ENCODE measurements at places on chromosomes 1 and 21.

DNA sequence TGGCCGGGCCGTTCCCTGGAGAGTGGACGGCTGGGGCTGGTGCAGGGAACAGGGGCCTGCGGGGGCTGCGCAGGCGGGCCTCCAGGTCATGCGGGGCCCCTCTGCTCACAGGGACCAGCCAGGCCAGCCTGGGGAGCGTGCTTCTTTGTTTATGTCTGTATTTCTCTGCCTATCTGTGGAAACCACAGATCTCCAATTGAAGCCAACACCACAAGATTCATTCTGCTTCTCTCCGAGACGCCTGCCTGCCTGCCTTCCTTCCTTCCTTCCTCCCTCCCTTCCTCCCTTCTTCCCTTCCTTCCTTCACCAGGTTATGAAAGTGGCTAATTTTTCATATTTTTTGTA, 39.9 kb upstream of the HMGN1 start:
- DNase-seq, result no peak

- no peak for DNase-seq
These were observed 17.7 kb upstream of the A3GALT2 start for GRCh38 chr1:33338440-33339211.

- DNase-seq, result no peak
These were observed 32.8 kb downstream of the ELK4 start for GRCh38 chr1:205598841-205599668.

- DNase-seq, result no peak
These were observed 434.6 kb upstream of the PRMT6 start for GRCh38 chr1:106621853-106622252.

DNA sequence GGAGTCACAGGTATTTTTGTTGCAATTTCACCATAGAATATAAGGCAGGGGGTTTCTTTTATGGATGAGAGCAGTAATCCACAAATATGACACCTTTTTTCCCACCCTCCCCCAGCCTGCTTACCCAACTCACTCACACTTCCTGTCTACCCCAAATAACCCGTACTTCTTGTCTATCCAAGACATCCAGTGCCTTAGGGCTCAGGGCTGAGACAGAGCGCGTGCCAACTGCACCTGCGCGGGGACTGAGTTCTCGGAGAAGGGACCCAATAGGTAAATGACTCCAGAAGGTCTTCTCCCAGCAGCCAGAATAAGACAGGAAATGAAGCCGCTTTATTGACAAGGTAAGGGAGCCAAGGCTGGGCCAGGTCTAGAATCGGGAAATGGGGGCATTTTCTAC, 369.1 kb downstream of the SIPA1L2 start:
- no peak for DNase-seq

DNA sequence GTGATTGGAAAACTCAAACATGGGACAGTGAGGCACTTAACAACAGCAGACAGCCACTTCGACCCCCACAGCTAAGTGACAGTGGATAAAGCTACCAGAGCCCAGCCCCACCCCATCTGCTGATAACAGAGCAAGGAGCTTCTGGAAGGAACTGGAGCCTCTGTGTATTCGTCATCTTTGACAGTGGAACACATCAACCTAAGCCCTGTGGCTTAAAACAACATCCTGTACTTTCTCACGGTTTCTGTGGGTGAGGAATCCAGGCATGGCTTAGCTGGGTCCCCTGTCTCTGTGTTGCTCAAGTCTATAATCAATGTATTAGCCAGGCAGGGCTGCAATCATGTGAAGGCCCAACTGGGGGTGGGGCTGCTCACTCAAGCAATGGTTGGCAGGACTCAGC, 18.4 kb upstream of the SIPA1L2 start:
- no peak for DNase-seq

DNA sequence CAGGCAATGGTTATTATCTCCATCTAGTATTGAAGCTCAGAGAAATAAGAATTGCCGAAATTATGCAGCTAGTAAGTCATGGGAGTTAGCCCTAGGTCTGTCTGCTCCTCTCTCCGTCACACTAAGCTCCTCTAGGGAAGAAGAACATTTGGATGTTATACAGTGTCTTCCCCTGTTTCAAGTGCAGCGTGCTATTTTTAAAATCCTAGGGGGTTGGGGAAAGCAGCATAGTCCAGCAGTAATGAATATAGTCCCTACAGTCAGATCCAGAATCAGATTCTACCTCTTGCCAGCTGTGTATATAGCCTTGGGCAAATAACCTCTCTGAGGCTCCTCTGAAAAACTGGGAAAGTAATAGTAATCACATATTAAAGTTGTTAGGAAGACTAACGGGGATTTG, 44.5 kb upstream of the OSBPL9 start:
- DNase-seq, result no peak

DNA sequence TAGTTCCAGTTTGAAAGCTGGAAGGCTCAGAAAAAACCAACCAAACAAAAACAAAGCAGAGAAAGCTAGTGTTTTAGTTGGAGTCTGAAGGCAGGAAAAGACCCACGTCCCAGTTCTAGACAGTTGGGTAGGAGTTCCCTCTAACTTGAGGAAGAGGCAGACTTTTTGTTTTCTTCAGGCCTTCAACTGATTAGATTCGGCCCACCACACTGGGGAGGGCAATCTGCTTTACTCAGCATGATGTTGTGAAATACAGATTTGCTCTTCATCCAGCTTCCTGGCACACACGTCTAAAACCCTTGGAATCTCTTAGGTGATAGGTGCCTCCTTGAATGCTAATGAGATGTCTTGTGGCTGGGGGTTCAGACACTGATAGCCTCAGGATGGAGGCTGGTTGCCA, 49.1 kb upstream of the CSF3R start:
- no peak for DNase-seq

DNA sequence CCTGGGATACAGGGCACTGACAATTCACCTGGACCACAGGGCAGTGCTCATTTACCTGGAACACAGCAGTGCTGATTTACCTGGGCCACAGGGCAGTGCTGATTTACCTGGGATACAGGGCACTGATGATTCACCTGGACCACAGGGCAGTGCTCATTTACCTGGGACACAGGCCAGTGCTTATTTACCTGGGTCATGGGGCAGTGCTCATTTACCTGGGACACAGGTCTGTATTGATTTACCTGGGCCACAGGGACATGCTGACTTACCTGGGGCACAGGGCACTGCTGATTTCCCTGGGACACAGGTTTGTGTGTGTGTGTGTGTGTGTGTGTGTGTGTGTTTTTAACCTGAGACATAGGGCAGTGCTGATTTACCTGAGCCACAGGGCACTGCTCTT, 261.7 kb downstream of the MATN1 start:
- no peak for DNase-seq

DNA sequence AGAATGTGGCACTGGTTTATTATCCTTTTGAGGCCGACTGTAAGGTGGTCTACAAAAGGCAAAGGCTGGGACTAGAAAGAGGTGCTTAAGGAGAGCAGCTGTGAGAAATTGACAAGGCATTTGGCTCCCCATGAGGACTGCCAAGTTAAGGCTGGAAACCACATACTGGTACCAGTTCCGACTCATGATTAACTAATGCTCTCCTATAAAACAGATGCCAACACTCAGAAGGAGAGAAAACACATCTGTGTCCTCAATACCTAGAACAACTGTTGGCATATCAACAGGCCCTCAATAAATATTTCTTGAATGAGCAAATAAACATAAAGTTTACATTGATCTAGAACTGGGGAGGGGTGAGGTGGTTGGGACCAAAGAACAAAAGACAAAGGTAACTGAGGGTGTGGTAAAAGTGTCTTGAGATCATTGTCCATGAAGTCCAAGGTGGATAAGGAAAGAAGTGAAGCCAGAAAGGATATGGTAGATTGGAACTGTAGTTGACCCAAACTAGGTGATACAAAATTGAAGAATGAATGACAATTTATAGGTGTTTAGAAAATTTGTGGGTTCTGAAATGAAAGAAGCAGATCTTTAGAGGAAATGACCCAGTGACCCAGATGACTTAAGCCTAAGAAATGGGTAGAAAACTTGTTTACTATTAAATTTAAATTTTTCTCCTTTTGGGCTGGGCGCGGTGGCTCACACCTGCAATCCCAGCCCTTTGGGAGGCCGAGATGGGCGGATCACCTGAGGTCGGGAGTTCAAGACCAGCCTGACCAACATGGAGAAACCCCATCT, 16.9 kb upstream of the MCL1 start:
- DNase-seq, result no peak

GRCh38 chr1:158107916-158108315, 72.8 kb upstream of the CD1D start:
- no peak for DNase-seq

- no peak for DNase-seq
These were observed 4.0 kb downstream of the H3-3A start for GRCh38 chr1:226066415-226067078.

DNA sequence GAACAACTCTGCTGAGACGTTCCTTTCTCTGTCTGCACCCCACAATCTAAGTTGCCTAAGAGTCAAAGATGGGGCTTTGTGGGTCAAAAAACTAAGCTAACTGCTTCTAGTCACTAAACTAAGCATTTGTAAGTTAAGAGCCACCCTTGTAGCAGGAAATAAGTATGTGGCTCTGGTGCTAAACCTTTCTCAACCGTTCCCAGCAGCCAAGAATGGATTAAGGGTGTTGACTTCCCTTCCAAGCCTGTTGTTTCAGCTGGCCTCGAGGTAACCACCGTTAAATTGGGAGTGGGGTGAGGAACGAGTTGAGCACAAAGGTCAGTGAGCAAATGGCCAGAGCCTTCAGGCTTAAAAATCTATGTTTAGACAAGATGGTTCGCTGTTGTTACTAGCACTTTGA, 169.1 kb downstream of the TRIM33 start:
- no peak for DNase-seq

DNA sequence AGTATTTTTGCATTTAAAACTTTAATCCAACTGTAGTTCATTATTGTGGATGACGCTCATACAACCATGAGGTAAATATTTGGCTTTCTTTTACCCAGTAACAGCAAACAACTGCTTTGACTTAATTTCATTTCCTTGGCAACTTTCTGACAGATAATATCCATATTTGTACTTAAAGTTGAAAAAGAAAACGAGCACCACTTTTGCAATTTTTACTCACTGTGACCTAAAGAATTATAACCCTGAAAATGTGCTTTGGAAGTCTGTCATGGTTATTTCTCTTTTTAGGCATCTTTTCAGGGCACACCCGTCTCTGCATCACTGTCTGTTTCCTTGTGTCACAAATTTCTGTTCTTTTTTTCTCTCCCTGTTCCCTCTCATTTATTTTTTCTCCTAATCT, 918 bp upstream of the CD2 start:
- no peak for DNase-seq

DNA sequence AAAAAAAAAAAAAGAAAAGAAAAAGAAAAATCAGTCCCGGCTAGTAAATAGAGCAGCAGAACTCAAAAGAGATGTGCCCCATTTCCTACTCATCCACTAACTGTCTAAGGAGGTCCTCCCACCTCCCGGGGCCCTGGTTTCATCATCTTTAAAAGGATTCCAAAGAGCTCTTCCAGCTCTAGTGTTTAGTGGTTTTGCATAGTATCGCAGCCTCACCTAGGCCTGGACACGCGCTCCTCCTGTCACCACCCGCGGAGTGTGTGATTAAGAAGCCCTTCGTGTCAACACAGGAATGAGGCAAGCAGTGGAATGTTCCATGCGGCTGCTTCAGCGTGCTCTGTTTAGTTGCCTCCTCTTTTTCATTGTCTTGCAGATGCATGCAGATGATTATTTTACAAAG, 49.0 kb downstream of the LBR start:
- DNase-seq, result no peak

- no peak for DNase-seq
These were observed 1.9 kb downstream of the SLC25A44 start for GRCh38 chr1:156195853-156196252.

DNA sequence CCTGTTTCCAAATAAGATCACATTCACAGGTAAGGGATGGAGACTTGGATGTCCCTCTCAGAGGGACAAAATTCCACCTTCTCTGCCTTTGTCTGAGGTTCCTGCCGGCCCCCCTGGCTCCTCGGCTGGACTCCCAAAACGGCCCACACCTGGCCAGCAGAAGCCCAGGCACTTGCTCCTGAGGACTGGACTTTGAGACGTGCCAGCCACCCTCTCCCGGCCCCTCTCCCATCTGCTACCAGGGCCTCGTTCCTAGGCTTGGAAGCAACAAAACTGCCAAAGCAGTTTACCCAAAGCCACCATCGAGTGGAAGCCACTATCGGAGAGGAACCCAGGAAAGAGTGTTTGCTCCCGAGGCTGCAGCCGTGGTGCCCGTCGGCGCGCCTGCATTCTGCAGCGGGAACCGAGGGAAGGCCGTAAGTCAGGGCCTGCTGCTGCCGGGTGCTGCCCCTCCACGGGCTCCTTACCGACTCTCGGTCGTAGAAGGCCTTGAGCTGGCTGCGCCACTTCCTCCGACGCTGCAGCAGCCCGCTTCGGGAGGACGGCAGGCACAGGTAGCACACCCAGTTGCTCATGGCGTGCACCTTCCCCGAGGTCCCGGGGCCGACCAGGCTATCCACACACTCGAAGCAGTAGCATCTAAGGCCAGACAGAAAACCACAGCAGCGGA, 3.5 kb downstream of the DNMT3L start:
- DNase-seq, result no peak

GRCh38 chr1:165281207-165281901, 75.2 kb downstream of the LMX1A start:
- DNase-seq, result no peak

- no peak for DNase-seq
These were observed 31.5 kb upstream of the XPR1 start for GRCh38 chr1:180600343-180600742.

GRCh38 chr1:202752774-202753173, 42.5 kb upstream of the SYT2 start:
- DNase-seq, result no peak

DNA sequence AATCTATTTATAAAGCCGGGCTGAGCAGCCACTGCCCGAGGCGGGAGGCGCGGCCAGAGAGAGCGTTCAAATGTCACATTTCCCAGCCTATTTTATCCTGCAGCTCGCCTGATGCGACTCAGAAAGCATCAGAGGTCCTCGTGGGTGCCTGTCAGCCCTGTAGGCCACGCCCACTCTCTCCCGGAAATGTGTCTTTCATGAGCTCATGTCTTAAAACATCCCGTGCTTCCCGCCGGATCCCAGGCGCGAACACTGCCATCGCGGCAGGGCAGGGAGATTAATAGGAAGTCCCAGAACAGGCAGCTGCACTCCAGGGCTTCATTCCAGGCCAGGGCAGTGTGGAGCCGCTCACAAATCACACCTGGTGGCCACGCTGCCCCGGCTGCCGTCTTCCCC, 117.5 kb downstream of the PRDM16 start:
- DNase-seq, result no peak

DNA sequence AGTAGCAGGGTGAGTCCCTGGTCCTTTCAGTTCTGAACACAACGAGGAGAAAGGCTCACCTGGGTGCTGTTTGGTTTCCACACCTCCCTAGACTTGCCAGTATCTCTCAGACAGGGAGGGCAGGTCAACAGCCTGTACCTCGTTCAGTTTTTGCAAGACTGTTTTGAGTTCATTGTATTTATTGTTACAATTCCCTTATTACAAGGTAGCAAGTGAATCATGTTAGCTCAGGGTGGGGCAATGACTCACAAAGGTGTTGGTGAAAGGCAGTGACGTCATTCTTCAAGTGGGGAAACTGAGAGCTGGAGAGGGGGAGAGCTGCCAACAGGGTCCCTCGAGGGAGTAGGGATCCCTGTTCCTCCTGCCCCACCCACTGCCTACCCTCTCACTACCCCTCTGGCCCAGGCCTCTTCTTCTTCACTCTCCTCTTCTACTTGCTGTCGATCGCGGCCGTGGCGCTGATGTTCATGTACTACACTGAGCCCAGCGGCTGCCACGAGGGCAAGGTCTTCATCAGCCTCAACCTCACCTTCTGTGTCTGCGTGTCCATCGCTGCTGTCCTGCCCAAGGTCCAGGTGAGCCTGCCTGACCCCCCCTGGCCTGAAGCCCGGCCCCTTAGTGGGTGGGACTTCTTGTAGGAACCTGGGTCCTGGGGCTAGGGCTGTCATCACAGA, 13.4 kb downstream of the SERINC2 start:
- no peak for DNase-seq

GRCh38 chr21:32424191-32424535, 11.7 kb downstream of the EVA1C start:
- no peak for DNase-seq
